ENCODE measurements at places on chromosomes 3 and 15. TPM values are rescaled to one million over a fixed set of nuclear protein-coding genes. Genes with fewer than 3 reads are reported as not detected.

- H3K4me3 ChIP-seq = no peak overlapping the region
- no peaks in the 10 kb centered on the region for H3K27me3 ChIP-seq
- H3K27ac ChIP-seq = no peak overlapping the region
- peak; percentile 39 for DNase-seq
- H3K4me1 ChIP-seq = no peaks in the 10 kb centered on the region
Observed at GRCh38 chr3:14273901-14274611, 95.4 kb downstream of the LSM3 start.

GRCh38 chr3:71949442-71949841, 164.5 kb upstream of the PROK2 start:
- H3K27ac ChIP-seq = no peak overlapping the region
- H3K4me1 ChIP-seq = no peaks in the 10 kb centered on the region

DNA sequence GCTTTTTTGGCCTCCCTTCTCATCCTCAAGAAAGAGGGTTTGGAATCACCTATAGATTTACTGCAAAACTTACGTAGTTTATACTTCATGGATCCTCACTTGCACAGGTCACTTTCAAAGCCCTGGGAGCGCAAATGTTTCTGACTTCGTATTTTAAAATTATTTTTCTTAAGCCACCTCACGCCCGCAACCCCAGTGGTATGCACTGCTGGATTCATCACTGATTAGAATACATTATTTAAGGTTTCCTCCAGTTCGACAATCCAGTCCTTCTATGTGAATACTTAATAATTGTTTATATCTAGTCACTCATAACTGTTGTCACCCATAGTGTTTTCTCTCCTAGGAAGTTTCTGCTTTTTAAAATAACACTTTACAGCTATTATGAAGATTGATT, 339.9 kb downstream of the CHL1 start:
- no peaks in the 10 kb centered on the region for H3K36me3 ChIP-seq
- no peak overlapping the region for H3K27ac ChIP-seq
- no peaks in the 10 kb centered on the region for H3K4me1 ChIP-seq
- H3K27me3 ChIP-seq = peaks cover 23% of the 10 kb centered on the region

DNA sequence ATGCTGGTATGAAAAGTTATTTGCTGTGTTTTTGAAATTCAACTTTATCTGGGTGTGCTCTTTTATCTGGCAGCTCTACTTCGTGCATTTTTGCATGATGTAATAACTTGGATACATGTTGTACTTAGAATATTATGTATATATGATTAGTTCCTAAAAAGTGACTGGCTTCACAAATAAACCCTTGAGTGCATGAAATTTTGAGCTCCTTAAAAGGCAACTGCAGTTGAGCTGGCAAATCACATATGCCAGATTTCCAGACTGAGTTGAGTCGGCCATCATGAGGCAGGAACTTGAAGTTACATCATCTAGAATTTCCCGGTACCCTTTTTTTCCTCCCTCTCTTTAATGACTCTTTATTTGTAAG, 162.5 kb downstream of the FNDC3B start:
- peaks cover 18% of the 10 kb centered on the region for H3K36me3 ChIP-seq
- H3K27me3 ChIP-seq = no peaks in the 10 kb centered on the region
- H3K27ac ChIP-seq = peak overlapping the region; percentile 89
- peak overlapping the region; percentile 21 for H3K4me3 ChIP-seq

DNA sequence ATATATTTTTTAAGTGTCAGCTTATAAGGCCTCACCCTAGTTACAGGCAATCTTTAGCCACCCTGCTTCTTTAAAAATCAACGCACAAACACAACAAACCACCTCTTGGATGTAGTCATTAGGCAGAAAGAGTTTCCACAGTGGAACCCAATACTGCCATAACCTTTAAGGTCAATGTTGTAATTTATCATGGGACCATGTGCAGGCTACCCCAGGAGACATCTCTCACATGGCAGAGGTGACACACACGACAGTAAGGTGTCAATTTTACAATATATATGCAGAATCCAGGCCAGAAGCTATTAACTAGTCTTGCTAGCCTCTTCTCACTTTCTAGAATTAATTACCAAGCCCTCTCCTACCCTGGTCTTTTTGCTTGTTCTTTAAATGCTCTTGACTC, 336.5 kb downstream of the MAGI1 start:
- H3K4me1 ChIP-seq = no peaks in the 10 kb centered on the region
- DNase-seq = no peak
- no peaks in the 10 kb centered on the region for H3K36me3 ChIP-seq
- H3K27me3 ChIP-seq = peaks cover 11% of the 10 kb centered on the region
- H3K4me3 ChIP-seq = no peak overlapping the region

- peaks cover 26% of the 10 kb centered on the region for H3K4me1 ChIP-seq
Observed at GRCh38 chr3:44476181-44476611, 1.3 kb downstream of the ZNF445 start.

DNA sequence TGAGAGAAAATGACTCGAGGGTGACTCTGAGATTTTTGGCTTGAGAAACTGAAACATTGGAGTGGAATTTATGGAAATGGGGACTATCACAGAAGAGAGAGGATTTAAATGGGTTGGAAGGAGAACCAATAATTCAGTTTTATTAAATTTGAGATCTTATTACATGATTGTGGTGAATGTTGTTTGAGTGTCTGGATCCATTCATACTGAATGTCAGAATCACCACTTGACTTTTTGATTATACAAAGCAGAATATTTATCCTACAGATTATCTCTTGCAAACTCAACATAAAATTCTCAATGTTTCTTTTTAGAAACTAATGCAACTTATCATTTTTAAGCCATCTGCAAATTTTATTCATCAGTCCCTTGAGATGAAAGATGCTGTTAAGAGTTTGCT, 332.8 kb downstream of the CNTN3 start:
- peaks cover 4% of the 10 kb centered on the region for H3K36me3 ChIP-seq
- DNase-seq = no peak
- no peak overlapping the region for H3K27ac ChIP-seq
- no peaks in the 10 kb centered on the region for H3K27me3 ChIP-seq

DNA sequence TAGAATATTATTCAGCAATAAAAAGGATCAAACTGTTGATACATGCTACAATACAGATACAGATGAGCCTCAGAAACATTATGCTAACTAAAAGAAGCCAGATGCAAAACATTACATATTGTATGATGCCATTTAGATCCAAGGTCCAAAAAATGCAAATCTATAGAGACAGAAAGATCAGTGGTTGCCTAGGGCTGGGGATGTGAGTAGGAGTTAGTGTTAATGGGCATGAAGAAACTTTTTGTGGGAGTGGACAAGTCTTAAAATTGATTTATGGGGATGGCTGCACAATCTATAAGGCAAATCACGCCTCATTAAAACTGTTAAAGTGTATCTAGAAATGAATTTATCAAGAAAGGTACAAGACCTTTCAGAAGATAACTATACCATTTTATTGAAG, 45.0 kb downstream of the EHHADH start:
- no peak overlapping the region for H3K4me3 ChIP-seq
- peaks cover 6% of the 10 kb centered on the region for H3K4me1 ChIP-seq
- no peak for DNase-seq
- no peak overlapping the region for H3K27ac ChIP-seq
- H3K27me3 ChIP-seq = no peaks in the 10 kb centered on the region

DNA sequence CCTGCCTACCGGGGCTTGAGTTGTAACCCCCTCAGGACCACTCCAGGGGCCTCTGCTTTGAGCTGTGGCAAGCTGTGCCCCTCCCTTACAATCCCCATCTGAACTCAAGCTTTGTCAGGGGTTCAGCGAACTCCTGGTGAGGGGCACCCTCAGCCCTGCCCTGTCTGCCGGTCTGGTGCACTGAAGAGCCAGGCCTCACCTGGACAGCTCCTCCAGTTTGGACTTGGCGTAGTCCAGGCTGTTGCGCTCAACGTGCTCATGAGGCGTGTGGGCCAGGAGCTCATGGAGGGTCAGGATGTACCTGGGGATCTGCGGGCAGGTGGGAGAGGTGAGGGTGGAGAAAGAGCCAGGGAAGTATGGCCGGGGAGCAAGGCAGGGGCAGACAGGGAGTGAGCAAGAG, 59.4 kb downstream of the RASGRF1 start:
- H3K27ac ChIP-seq = no peak overlapping the region
- no peak overlapping the region for H3K4me3 ChIP-seq

- H3K27me3 ChIP-seq = no peaks in the 10 kb centered on the region
- DNase-seq = no peak
- H3K36me3 ChIP-seq = no peaks in the 10 kb centered on the region
- H3K27ac ChIP-seq = no peak overlapping the region
- no peaks in the 10 kb centered on the region for H3K4me1 ChIP-seq
Observed at GRCh38 chr3:144127700-144128099, 156.1 kb downstream of the DIPK2A start.

GRCh38 chr3:188931531-188931930, 240.2 kb upstream of the TPRG1 start:
- peaks cover 6% of the 10 kb centered on the region for H3K4me1 ChIP-seq
- peaks cover 6% of the 10 kb centered on the region for H3K36me3 ChIP-seq
- no peak for DNase-seq
- H3K27ac ChIP-seq = peak overlapping the region; percentile 3

GRCh38 chr3:188546835-188547670, 393.1 kb downstream of the LPP start:
- no peaks in the 10 kb centered on the region for H3K27me3 ChIP-seq
- DNase-seq = peak; percentile 38
- no peak overlapping the region for H3K4me3 ChIP-seq
- H3K27ac ChIP-seq = no peak overlapping the region

GRCh38 chr3:32132121-32132520, 25.7 kb downstream of the GPD1L start:
- peak; percentile 36 for DNase-seq
- H3K36me3 ChIP-seq = no peaks in the 10 kb centered on the region
- H3K27me3 ChIP-seq = no peaks in the 10 kb centered on the region
- no peak overlapping the region for H3K4me3 ChIP-seq

DNA sequence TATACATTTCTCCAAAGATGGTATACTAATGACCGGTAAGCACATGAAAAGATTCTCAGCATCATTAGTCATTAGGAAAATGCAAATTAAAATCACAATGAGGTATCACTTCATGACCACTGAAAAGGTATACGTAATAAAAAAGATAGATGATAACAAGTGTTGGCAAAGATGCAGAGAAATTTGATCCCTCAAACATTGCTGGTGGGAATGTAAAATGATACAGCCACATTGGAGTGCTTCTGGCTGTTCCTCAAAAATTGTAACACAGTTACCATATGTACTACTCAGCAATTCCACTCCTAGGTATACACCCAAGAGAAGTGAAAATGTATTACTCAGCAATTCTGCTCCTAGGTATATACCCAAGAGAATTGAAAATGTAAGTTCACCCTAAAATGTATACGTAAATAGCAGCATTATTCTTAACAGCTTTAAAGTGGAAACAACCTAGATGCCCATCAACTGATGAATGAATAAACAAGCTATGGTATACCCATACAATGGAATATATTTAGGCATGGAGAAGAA, 25.0 kb upstream of the KY start:
- no peak overlapping the region for H3K4me3 ChIP-seq
- H3K27ac ChIP-seq = no peak overlapping the region
- peaks cover 41% of the 10 kb centered on the region for H3K27me3 ChIP-seq

GRCh38 chr3:150509780-150510179, 36.5 kb downstream of the SERP1 start:
- no peak overlapping the region for H3K4me3 ChIP-seq
- no peaks in the 10 kb centered on the region for H3K27me3 ChIP-seq
- no peak for DNase-seq
- no peak overlapping the region for H3K27ac ChIP-seq
- H3K36me3 ChIP-seq = no peaks in the 10 kb centered on the region
- no peaks in the 10 kb centered on the region for H3K4me1 ChIP-seq

DNA sequence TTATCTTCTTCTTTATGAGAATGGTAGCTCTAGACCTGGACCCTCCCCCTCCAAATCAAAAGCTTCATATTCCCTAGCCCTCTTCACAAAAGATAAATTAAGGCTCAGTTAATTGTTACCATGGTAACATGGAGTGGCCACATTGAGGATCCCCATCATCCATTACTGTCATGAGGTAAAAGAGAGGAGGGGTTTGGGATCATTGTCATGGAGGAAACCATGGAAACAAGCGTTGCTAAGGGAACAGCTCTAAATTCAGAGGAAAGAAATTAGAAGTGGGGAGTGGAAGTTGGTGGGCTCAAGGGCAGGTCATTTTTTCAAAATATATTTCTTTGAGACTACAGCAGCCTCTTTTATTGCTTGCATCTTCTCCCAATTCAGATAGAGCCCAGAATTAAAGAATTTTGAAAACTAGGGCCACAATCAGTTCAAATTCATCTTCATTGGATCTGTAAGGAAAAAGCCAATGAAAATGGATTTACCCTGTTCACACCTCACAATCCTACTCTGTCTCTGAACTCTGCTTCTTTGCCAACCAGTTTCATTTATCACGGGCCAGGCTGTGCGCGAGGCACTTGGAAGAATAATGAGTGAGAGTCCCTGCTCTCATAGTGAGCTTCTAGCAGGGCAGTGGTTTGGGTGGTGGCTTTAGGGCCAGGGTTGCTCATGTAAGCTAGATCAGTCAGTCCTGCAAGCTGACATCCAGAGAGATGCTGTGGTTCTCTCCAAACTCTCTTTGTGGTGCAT, 11.6 kb upstream of the AEN start:
- DNase-seq = no peak
- no peaks in the 10 kb centered on the region for H3K36me3 ChIP-seq
- peaks cover 71% of the 10 kb centered on the region for H3K27me3 ChIP-seq
- H3K27ac ChIP-seq = no peak overlapping the region
- H3K4me3 ChIP-seq = no peak overlapping the region

DNA sequence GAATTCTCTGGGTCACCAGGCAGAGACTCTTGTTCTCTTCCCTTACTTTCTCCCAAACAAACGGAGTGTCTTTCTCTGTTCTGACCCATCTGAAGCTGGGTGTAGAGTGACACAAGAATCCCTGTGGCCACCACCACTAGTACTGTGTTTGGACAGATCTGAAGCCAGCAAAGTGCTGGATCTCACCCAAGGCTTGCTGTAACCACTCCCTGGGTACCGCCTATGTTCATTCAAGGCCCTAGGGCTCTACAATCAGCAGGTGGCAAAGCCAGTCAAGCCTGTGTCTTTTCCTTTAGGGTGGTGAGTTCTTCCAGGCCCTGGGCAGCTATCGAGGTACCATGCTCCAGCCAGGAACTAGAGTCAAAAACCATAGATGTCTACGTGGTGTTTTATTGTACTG, 149.2 kb upstream of the CTNNB1 start:
- H3K4me3 ChIP-seq = no peak overlapping the region
- no peak overlapping the region for H3K27ac ChIP-seq
- DNase-seq = peak; percentile 10
- no peaks in the 10 kb centered on the region for H3K4me1 ChIP-seq
- no peaks in the 10 kb centered on the region for H3K27me3 ChIP-seq
- no peaks in the 10 kb centered on the region for H3K36me3 ChIP-seq

- no peaks in the 10 kb centered on the region for H3K27me3 ChIP-seq
- DNase-seq = no peak
- no peaks in the 10 kb centered on the region for H3K36me3 ChIP-seq
- H3K4me1 ChIP-seq = no peaks in the 10 kb centered on the region
Observed at GRCh38 chr15:63169788-63170187, 12.5 kb upstream of the RPS27L start.

GRCh38 chr3:70248856-70249255, 63.6 kb downstream of the MDFIC2 start:
- H3K27me3 ChIP-seq = peaks cover 85% of the 10 kb centered on the region
- H3K4me1 ChIP-seq = no peaks in the 10 kb centered on the region
- no peak for DNase-seq

The KBTBD12 gene
- not detected for total RNA-seq

The ADPGK gene
- 53.7 TPM for total RNA-seq

The ILDR1 gene
- total RNA-seq = 0.23 TPM

The PYGO1 gene
- 5.1 TPM for total RNA-seq

The NXPE3 gene
- 3.9 TPM for total RNA-seq

The POPDC2 gene
- 0.93 TPM for total RNA-seq

The MORC1 gene
- not detected for total RNA-seq

The ADGRG7 gene
- not detected for total RNA-seq

The NUP210 gene
- total RNA-seq = 8.4 TPM

The CCDC39 gene
- total RNA-seq = not detected

The CCR8 gene
- total RNA-seq = not detected

The CCR9 gene
- total RNA-seq = not detected

The UNC13C gene
- not detected for total RNA-seq

Measured in MCF 10A (cell line).